Activated naive CD4-positive, alpha-beta T cell treated with anti-CD3 and anti-CD28 coated beads, Interleukin-2, amount 50 U/mL, for 72 hours (primary cell): ENCODE measurements at places on chromosomes 13 and 19. TPM values are rescaled to one million over a fixed set of nuclear protein-coding genes. Genes with fewer than 3 reads are reported as not detected.

DNA sequence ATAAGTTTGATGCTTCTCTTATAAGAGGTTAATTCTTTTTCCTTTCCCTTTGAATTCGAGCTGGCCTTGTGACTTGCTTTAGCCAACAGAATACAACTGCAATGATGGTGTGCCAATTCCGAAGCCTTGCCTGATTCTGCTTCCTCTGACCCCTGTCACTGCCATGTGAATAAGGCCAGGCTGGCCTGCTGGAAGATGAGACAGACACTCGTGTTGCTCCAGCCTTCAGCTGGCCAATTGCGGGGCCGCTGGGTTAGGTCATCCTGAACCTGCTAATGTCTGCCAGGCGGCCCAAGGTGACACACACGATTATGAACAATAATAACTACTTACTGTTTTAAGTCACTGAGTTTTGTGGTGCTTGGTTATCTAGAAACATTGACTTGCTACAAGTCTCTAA lies 352.0 kb downstream of the MYO16 start:
- no peak for DNase-seq

GRCh38 chr19:31937983-31938382 lies 407.4 kb upstream of the ZNF507 start:
- DNase-seq, result no peak

- no peak for DNase-seq
Measured at GRCh38 chr13:36673838-36674326, at the start of gene SERTM1. Gene SERTM1, plus strand, starts transcription at chr13:36674020. Its CDS starts 21,059 bp downstream, at chr13:36695079.

The KLK13 gene
- not detected for total RNA-seq
